Lower lobe of right lung (tissue), 2 donors: ENCODE measurements at places on chromosomes 7 and 10. TPM values are rescaled to one million over a fixed set of nuclear protein-coding genes. Genes with fewer than 3 reads are reported as not detected.

- H3K27ac ChIP-seq = no peak overlapping the region
- no peak for DNase-seq
- no peaks in the 10 kb centered on the region for H3K27me3 ChIP-seq
Observed at GRCh38 chr7:74684921-74685320, 27.4 kb downstream of the GTF2I start.

The OR2A42 gene
- total RNA-seq = not detected

GRCh38 chr7:55065079-55065478, 46.3 kb downstream of the EGFR start:
- DNase-seq = no peak
- H3K4me1 ChIP-seq = peaks cover 42% of the 10 kb centered on the region
- no peaks in the 10 kb centered on the region for H3K36me3 ChIP-seq

DNA sequence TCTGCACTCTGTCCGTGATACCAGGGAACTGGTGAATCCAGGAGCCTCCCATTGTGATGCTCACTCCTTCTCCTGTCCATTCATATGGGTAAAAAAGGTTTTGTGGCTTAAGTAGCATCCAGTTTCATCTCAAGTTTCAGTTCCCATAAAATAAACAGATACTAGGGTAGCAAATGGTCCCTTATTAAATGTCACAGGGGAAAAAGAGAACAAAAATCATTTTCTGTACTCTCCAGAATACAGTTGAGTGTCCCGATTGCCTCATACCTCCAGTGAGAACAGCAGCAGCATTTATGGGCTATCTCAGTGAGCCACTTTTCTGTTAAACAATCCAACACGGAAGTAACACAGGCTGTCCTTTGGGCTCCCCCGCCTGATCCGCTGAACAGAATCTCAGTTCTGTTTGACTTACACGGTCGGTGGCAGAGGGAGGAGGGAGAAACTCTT, 179.6 kb downstream of the CELF2 start:
- H3K4me3 ChIP-seq = no peak overlapping the region
- H3K27ac ChIP-seq = no peak overlapping the region
- peaks cover 20% of the 10 kb centered on the region for H3K36me3 ChIP-seq
- no peaks in the 10 kb centered on the region for H3K27me3 ChIP-seq

- no peaks in the 10 kb centered on the region for H3K36me3 ChIP-seq
- no peaks in the 10 kb centered on the region for H3K4me1 ChIP-seq
- no peak overlapping the region for H3K4me3 ChIP-seq
- no peak overlapping the region for H3K27ac ChIP-seq
- H3K27me3 ChIP-seq = no peaks in the 10 kb centered on the region
Observed at GRCh38 chr10:88769384-88769783, 9.6 kb downstream of the LIPN start.

The STARD3NL gene
- total RNA-seq = 49.8 TPM

The EXOC4 gene
- 80.2 TPM for total RNA-seq

DNA sequence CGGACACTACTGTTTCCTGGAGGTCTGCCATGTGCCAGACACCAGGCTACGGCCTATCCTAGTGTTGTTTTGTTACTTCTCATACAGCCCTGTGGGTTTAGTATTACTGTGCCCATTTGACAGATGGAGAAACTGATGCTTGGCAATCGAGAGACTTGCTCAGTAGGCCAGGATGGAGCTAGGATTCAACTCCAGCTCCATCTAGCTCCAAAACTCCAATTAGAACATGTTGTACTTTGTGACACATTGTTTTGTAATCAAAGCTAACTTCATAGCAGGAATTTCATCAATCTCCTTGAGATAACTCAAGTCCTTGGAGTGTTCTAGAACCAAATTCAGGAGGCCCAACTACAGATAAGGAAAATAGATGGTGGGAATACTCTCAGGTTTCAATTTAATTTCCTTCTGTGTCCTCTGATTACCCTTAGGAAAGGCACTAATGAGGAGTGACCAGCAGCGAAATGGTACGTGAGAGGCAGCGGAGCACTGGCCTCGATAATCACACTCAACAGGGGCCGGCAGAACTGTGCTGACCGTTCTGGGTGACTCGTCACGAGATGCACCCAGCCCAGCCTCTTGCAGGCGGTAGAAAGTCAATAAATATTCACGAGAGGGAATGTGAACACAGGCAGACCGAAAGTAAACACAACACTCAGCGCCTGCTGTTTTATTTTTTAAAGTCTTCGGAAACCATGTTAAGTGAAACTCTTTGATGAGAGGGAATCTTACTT, 269.6 kb upstream of the NEBL start:
- peaks cover 6% of the 10 kb centered on the region for H3K27me3 ChIP-seq
- peak overlapping the region; percentile 17 for H3K4me3 ChIP-seq
- H3K36me3 ChIP-seq = no peaks in the 10 kb centered on the region
- H3K4me1 ChIP-seq = peaks cover 5% of the 10 kb centered on the region
- DNase-seq = peak; percentile 83

GRCh38 chr10:97028126-97028831, 157.5 kb downstream of the SLIT1 start:
- no peak overlapping the region for H3K27ac ChIP-seq
- no peaks in the 10 kb centered on the region for H3K4me1 ChIP-seq
- H3K4me3 ChIP-seq = no peak overlapping the region
- H3K36me3 ChIP-seq = no peaks in the 10 kb centered on the region
- H3K27me3 ChIP-seq = no peaks in the 10 kb centered on the region

DNA sequence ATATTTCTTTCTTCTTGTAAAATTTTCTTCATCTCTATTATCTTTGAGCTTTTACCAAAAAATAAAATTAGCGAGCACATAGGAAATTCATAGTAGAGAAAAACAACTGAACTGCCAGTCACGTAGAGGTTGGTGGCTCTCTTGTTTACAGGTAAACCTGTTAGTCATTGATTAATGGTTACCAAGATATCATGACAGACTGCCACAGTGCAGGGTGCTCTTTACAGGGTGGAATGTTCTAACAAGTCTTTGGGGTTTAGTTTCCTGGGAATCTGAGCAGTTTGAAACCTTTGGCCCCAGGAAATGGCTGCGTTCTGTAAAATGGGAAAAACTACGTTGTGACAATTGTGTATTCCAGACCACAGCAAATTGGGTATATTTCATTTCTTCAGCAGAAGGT, 407.3 kb upstream of the ADARB2 start:
- no peak for DNase-seq
- no peak overlapping the region for H3K27ac ChIP-seq
- H3K36me3 ChIP-seq = no peaks in the 10 kb centered on the region
- H3K27me3 ChIP-seq = no peaks in the 10 kb centered on the region

DNA sequence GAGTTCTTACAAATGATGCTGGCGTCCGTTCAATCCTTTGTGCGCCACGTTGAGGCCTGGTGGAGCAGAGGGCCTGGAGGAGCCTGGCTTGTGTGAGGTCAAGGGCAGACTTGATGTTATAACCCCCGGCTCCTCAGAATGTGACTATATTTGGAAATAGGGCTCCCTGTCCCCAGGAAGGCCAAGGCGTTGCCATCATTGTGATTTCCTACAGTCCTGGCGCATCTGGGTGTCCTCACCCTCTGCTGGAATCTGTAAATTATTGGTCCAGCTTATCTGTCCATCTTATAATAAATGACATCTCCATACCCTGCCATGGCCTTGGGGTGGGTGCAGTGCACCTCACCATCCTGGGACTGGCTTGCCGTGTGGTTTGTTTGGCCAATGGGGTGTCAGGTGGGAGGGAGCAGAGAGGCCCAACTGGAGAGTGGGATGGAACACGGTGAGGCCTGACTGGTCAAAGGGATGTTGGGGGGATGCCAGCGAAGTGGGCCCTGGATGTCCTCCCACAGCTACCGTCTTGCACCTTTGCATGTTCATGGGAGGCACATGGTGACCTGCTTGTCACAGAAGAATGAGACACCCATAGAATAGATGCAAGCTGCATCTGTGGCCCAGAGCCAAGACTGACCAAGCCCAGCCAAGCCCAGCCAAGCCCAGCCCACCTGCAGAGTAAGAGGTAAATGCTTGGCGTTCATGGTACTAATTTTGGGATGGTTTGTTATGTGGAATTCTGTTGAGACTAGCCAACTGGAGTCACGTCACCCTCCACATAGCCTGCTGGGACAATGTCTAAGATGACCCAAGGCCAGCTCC, 11.1 kb upstream of the LRRC27 start:
- H3K4me1 ChIP-seq = no peaks in the 10 kb centered on the region
- no peaks in the 10 kb centered on the region for H3K36me3 ChIP-seq
- no peak overlapping the region for H3K4me3 ChIP-seq
- no peak overlapping the region for H3K27ac ChIP-seq
- no peaks in the 10 kb centered on the region for H3K27me3 ChIP-seq
- DNase-seq = no peak

The ELN gene
- 83.3 TPM for total RNA-seq

- no peaks in the 10 kb centered on the region for H3K4me1 ChIP-seq
- no peak overlapping the region for H3K27ac ChIP-seq
- peaks cover 12% of the 10 kb centered on the region for H3K27me3 ChIP-seq
- no peaks in the 10 kb centered on the region for H3K36me3 ChIP-seq
- no peak overlapping the region for H3K4me3 ChIP-seq
Observed at GRCh38 chr10:77279207-77279606, 358.4 kb downstream of the KCNMA1 start.

DNA sequence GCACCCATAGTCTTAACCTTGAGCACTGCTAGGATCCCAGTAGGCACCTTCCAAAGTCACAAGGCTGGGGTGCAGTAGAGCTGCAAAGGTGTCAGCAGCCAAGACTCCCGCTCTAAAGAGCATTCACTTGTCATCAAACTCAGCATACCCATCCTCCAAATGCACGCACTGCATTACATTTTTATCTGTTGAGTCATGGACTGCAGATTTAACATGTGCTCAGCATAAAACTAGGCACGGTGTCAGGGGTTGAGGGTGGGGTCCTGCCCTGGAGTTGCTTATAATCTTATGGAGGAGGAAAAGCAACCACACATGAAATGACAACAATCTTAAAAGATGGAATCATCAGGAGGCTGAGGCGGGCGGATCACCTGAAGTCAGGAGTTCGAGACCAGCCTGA, 102.6 kb downstream of the PARP12 start:
- peaks cover 29% of the 10 kb centered on the region for H3K36me3 ChIP-seq
- DNase-seq = no peak
- no peak overlapping the region for H3K27ac ChIP-seq
- no peak overlapping the region for H3K4me3 ChIP-seq

The SMC3 gene
- 33.2 TPM for total RNA-seq

DNA sequence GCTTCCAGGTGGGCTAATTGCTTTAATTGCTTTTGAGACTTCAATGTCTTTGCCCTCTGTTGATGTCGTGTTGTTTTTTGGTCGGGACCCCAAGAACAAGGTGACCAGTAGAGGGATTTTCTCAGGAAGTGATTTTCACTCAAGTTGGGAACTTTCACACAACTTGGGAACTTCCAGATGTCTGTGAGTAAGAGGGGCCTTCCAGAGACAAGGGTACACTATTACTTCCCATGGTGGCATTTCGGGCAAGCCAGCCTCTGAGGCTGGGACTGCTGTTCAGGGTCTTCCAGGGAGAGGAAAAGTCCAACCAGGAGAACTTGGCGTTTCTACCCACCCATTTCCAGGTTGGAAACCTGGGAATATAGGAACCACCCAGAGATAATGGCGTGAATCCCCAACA, 170.0 kb upstream of the CDCA7L start:
- peaks cover 25% of the 10 kb centered on the region for H3K36me3 ChIP-seq
- peak overlapping the region; percentile 3 for H3K27ac ChIP-seq
- no peak overlapping the region for H3K4me3 ChIP-seq
- no peak for DNase-seq
- peaks cover under 1% of the 10 kb centered on the region for H3K4me1 ChIP-seq

The GNG11 gene
- total RNA-seq = 23.2 TPM

- H3K27me3 ChIP-seq = no peaks in the 10 kb centered on the region
- no peak for DNase-seq
- no peaks in the 10 kb centered on the region for H3K4me1 ChIP-seq
- H3K4me3 ChIP-seq = no peak overlapping the region
Observed at GRCh38 chr10:10209167-10209566, 808.5 kb upstream of the CELF2 start.

GRCh38 chr7:22551768-22552513, 52.0 kb upstream of the STEAP1B start:
- H3K36me3 ChIP-seq = no peaks in the 10 kb centered on the region
- no peak for DNase-seq
- H3K4me3 ChIP-seq = no peak overlapping the region
- H3K4me1 ChIP-seq = peaks cover 11% of the 10 kb centered on the region
- no peak overlapping the region for H3K27ac ChIP-seq

The OR2A1 gene
- 0.15 TPM for total RNA-seq

DNA sequence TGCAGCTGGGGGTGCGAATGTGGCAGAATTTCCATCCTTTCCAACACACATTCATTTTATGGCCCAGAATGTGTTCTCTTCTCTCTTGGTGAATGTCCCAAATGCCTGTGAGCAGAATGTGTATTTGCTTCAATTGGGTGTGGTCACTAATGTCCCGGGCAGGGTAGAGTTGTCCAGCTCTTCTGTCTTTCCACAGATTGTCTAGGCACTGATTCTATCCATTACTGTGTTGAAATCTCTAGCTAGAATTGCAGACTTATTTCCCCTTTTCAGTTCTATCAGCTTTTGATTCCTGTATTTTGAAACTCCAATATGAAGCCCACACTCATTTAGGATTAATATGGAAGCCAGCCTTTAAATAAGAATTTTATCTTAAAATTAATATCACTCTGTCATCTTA, 14.0 kb upstream of the AKR1E2 start:
- DNase-seq = no peak
- peaks cover 3% of the 10 kb centered on the region for H3K4me1 ChIP-seq
- H3K4me3 ChIP-seq = no peak overlapping the region
- H3K36me3 ChIP-seq = no peaks in the 10 kb centered on the region

The TBATA gene
- not detected for total RNA-seq

GRCh38 chr7:76121044-76121443, 73.1 kb downstream of the MDH2 start:
- DNase-seq = no peak
- H3K27ac ChIP-seq = no peak overlapping the region
- H3K4me3 ChIP-seq = no peak overlapping the region
- no peaks in the 10 kb centered on the region for H3K36me3 ChIP-seq
